ENCODE measurements at places on chromosomes 3 and 15. TPM values are rescaled to one million over a fixed set of nuclear protein-coding genes. Genes with fewer than 3 reads are reported as not detected.

The CD47 gene
- polyA plus RNA-seq, result 29.3 TPM

The CERS3 gene
- polyA plus RNA-seq, result not detected

The BLM gene
- polyA plus RNA-seq, result 14.4 TPM

The XCR1 gene
- polyA plus RNA-seq, result not detected

- no peak for DNase-seq
These were observed 372.5 kb downstream of the NLGN1 start for GRCh38 chr3:173770011-173770410.

DNA sequence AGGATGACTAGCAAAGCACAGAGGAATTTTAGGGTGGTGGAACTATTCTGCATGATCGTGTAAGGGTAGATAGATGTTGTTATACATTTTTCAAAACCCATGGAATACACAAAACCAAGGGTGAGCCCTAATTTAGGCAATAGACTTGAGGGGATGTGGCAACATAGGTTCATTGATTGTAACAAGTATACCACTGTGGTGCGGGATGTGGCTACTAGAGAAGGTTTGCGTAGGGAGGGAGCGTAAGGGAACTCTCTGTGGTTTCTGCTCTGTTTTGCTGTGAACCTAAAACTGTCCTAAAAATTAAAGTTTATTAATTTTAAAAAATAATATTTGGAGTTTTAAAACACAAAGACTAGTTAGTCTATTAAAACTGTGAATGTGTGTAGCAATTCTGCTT is 202.8 kb downstream of the PLCL2 start:
- no peak for DNase-seq

- DNase-seq, result no peak
These were observed 7.8 kb downstream of the RAB5A start for GRCh38 chr3:19954676-19955075.

DNA sequence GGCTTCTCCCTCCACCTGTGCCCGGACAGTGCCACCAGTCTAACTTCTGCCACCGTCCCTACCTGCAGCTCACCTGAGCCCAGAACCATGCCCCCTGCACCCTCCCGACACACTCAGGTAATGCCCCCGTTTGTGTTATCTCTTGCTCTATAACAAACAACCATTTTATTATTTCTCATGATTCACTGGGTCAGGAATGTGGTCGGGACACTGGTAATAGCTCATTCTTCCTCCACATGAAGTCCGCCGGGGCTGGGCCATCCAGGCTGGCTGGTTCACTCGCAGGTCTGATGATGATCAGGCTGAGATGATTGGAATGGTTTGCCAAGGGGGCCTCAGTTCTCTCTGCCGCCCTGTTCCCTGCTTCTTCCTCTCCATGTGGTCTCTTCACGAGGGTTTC is 20.3 kb upstream of the NR2E3 start:
- DNase-seq, result no peak

DNA sequence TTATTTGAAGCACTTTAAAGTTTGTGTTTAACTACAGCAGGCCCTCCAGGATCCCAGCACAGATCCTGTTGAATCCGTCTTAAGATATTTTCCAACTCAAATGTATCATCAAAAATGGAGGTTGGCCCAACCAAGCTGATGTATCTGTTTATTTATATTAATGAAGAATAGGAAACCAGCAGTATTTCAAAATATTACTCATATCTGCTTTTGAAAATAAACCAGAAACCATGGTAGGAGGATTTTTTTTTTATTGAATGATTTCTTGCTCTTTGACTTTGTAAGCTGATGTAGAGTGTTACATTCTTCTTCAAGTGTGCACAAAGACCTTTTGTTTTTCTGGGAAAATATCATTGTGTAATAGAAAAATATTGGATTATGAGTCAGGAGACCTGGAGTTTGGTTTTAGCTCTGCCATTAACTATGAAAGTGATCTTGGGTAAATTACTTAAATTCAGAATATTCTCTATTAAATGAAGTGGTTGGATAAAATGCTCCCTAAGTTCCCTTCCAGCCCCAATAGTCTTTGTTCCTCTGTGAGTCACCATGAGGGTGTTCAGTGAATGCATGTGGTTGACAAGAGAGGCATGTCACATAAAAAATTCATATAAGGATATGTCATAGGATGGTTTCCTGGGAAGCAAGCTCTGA is 221.3 kb upstream of the GAP43 start:
- DNase-seq, result no peak

- DNase-seq, result peak; percentile 36
These were observed 783 bp downstream of the RNF168 start for GRCh38 chr3:196502775-196503195.

GRCh38 chr15:77907824-77908751 is 169.4 kb downstream of the TBC1D2B start:
- no peak for DNase-seq

GRCh38 chr3:72890166-72890925 is 2.5 kb downstream of the GXYLT2 start:
- no peak for DNase-seq

GRCh38 chr15:92662762-92663161 is 7.2 kb upstream of the FAM174B start:
- DNase-seq, result no peak

Measured in heart left ventricle (tissue), 16 donors.